ENCODE measurements at places on chromosomes 16 and 17. TPM values are rescaled to one million over a fixed set of nuclear protein-coding genes. Genes with fewer than 3 reads are reported as not detected.

DNA sequence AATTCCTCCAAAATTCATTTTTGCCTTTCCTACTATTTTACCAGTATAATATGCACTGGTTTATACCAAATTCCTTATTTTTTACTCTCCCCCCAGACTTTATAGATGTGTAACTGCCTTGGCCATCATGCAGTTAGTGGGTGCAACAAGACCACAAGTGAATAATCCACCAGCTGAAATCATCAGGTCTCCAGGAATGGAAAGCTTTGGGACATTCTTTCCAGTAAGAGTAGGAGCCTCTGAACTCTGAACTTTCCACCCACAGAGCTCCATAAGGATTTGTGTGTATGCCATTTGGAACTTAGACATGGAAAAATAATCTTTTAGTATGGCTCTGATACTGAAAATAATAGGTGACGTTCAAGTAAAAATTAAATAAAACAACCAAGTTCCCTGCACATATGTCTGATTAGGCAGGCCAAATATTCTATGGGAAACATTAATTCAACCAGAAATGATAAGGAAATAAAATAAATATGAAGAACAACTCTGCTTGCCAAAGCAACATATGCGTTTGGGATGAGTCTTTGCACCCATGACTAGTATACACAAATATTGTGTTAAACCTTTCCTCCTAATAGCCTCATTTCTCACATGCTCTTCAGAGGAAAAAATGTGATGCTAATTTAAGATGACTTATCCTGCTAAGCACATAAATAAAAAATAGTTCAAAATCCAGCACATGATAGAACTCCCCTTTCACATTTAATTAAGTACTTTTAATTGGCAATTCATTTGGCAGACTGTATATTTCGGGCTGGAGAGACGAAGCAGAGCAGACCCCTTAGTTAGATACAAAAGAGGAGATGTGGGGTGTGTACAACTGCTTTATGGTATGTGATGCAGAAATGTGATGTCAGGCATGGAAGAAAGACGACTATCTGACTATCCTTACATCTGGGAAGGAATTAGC, 11.6 kb upstream of the LYRM9 start:
- no peak for ATAC-seq

GRCh38 chr17:80984749-80985148, 6.9 kb upstream of the CHMP6 start:
- no peak for ATAC-seq

Gene TMEM238L
- total RNA-seq, result 2.3 TPM

Gene TAC4
- not detected for total RNA-seq

Gene DPEP3
- total RNA-seq, result 0.08 TPM
